Stimulated activated CD4-positive, alpha-beta T cell treated with anti-CD3 and anti-CD28 coated beads, TNF-alpha, amount 100 ng/mL, for 1 hour (primary cell): ENCODE measurements at places on chromosomes 1 and 21.

GRCh38 chr1:92424381-92424780 is 62.3 kb downstream of the GFI1 start:
- DNase-seq, result no peak

DNA sequence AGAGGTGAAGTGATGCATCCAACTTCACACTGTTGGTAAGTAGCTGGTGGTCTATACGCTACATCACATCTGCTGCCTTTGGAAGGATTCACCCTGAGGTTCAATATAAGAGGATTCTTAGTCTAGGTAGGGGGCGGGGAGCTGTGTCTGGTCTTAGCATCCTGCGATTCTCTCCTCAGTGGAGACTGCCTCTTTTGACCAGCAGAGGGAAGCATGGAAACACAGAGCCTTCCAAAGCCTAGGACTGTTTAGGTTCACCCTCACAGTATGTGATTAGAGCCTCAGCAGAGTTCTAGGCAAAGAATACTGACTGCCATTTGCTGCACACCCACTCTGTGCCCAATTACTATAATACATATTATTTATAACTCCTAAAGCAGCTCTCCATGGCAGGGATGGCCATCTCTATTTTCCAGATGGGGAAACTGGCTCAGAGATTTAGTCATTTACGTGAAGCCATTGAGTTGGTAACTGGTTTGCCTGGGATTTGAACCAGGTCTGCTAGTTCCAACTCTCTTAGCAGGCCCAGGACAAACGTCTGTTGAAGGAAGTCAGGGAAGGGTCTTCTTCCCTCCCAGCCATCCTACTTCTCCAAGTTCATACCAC is 28.9 kb upstream of the EFCAB14 start:
- DNase-seq, result no peak

GRCh38 chr1:22330092-22330759 is 121.4 kb upstream of the ZBTB40 start:
- DNase-seq, result no peak

DNA sequence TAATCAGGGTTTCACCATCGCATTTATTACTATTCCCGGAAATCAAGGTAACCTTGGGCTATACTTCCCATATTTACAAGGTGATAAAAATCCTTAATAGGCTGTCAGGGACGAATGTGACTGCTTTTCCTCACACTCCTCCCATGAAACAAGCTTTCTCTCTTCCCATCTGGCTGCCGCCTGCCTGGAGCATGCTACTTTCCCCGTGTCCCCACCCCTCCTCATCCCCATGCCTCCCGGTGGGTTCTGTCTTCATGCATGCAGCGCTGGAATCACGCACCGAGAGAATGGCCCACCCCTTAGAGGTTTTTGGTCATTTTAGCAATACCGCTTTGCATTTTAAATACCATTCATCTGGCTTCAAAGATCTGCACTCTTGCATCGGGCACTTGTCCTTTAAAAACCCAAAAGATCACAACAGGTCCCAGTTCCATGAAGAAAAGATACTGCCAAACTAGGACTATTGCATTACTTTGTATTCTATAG is 339.1 kb downstream of the NTNG1 start:
- no peak for DNase-seq

- no peak for DNase-seq
Measured at GRCh38 chr1:183278739-183279591, 92.9 kb downstream of the LAMC2 start.

DNA sequence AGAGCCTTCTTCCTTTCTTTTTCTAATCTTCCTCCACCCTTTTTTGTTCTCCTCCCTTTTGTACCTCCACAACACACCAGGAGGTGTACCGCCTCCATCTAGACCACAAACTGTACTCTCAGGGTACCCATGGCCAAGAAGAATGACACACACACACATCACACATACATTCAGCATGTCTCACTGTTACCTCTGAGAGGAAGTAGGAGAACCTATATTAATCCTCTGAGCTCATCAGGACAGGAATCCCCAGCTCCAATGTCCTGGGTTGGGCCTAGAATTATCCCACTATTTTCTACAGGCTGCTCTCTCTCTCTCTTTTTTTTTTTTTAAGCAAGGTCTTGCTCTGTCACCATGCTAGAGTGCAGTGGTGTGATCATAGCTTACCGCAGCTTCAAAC is 36.7 kb downstream of the ATP2B4 start:
- DNase-seq, result no peak

DNA sequence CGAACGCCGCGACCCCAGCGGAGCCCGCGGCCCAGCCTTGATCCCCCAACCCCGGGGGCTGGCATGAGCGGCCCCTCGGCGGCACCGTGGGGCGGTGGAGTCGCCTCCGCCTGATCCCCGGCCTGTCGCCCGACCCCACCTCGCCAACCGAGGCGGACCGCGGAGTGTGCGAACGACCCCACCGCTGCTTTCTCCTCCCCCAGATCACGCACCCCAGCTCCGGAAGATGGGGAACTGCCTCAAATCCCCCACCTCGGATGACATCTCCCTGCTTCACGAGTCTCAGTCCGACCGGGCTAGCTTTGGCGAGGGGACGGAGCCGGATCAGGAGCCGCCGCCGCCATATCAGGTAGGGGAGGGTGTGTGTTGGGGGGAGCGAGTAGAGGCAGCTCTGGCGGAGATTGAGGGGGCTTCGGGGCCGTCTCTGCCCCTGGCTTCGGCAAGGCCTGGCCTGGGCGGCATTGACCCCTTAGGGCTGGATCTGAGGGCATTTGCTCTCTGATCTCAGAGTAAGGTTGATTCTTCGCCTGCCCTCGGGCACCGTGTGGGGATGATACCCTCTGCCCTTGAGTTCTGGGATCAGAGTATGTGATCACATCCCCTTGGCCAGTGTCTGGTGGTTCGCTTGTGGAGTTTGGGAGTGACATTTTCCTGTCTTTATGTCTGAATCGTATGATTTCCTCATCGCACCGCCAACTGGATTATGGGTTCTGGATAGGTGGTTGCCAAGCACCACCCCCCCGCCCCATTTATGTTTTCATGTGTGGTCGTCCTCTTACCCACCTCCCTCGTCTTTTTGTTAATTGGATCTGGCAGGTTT is 668 bp downstream of the RNF11 start:
- DNase-seq, result no peak

- DNase-seq, result no peak
Measured at GRCh38 chr21:30207252-30207579, 8.7 kb downstream of the CLDN8 start.

- DNase-seq, result no peak
Measured at GRCh38 chr1:164670026-164670425, 111.0 kb downstream of the PBX1 start.

GRCh38 chr1:230429067-230429735 is 3.1 kb upstream of the PGBD5 start:
- DNase-seq, result no peak

GRCh38 chr1:8825985-8826481 is 8.6 kb upstream of the RERE start:
- no peak for DNase-seq

DNA sequence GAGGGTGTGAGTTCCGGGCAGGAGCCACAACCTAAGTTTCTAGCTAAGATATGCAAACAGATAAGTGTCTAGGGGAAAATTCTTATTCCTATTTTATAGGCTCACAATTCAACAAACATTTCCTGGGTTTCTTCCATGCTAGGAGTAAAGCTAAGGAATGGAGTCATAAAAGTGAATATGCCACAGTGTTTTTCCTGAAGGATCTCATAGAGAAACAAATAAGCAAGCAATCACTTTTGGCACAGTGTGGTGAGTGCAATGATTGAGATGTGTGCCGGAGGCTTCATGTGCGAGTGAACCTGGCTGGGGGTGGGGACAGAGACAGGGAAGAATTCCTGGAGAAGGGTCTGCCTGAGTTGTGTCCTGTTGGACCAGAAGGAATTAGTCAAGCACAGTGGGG is 147.4 kb downstream of the TENT5C start:
- DNase-seq, result no peak

DNA sequence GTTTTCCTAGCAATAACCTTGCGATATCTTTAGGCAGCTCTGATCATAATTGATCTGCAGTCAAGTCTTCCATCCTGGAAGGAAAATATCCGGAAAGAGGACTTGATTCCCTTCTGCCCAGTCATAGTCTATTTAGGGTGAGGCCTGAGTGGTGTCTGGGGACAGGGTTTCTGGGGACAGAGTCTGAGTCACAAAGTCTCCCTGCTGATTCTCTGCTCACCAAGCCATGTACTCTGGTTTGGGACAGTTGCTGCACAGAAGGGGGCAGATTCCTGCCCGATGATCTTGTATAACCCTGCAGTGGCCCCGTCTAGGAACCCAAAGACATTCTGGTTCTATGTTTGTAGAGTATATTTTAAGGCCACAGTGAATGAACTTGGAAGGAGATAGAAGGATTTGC is 178.8 kb downstream of the KCNJ6 start:
- no peak for DNase-seq

DNA sequence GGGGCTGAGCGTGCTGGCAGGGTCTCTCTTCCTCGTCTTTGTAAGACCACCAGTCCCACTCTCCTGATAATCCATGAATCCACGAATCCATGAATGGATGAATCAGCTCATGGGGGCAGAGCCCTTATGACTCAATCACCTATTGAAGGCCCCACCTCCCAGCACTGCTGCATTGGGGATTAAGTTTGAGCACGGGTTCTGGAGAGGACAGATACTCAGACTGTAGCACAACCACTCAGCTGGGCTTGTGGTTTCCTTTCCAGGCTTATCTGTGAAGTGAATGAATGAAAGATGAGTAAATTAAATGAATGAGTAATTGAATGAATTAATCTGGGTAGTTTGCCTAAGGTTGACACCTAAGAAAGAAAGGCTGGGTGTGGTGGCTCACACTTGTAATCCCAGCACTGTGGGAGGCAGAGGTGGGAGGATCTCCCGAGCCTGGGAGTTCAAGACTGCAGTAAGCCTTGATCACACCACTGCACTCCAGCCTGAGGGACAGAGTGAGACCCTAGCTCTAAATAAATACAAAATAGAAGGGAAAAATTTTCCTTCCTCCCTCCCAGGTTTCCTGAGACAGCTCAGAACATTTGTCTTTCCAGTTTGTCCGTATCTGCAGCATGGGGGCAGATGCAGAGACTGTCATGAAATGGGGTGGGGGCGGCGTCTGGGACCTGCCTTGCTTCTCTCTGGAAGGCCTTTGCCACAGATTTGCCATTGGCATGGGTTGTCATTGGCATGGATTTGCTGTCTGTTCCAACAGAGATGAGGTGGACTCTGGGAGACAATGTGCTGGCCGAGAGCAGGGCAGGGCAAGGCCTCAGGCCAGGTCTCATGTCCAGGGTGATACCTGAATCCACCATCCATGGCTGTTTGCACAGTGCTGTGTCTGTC is 187.7 kb upstream of the C1orf174 start:
- DNase-seq, result no peak

DNA sequence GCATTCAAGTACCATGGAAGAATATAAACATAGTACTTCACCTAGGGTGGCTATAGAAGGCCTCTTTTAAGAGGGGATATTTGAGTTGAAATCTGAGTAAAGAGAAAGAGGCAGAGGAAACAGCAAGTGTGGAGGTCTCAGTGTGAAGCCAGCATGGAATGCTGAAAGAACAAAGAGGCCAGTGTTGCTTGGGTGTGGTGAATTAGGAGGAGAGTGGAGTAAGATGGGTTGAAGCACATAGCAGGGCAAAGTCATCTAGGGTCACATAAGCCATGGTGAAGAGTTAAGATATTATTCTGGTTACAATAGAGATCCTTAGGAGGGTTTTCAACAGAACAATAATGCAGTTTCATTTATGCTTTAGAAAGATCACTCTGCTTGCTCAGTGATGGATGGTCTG is 37.5 kb downstream of the C1orf141 start:
- no peak for DNase-seq

DNA sequence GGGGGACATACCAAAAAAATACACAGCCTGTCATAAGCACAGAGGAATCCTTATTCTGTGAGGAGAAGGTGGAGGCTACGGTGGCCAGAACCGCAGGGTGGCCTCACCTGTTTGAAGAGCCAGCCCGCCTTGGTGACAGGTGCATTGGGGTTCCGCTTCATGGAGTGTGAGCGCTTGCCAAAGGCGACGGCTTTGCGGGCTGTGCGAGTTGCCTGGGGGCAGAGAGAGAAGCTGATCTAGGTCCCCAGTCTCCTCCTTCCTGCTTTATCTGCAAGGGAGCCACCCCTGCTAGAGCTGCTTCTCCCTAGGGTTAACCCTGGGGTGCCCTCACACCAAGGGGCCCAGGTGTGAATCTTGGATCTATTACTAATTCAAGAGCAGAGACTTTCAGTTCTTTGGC is 54.3 kb upstream of the GOLT1A start:
- no peak for DNase-seq

DNA sequence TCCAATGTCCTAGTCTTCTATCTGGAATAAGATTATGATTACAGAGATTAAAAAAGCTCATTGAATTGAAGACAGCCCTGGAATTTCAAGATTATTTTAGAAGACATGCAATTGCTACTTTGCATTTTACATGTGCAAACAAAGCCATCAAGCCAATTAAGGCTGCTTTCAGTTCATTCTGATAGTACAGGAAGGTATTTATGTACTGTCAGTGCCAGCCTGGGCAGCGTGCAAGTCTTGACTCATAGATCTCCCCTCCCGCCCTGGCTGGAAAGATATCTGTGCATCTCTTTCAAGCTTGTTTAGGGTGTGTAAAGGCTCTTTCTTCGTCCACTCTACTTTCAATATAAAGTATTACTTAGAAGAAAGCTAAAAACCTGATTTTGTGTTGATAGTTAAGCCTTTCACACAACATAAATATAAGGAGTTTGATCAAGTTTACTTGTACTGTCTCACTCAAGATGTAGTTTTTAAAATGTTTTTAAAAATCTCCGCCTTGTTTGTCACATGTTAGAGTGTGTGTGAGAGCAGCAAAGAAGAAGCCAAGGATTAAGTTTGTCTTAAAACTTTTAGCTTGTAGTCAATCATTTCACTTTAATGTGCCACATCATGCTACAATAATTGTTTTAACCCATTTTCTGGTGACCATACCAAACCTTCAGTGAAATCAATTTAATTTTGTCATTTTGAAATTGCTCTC is 13.6 kb upstream of the LYPLAL1 start:
- DNase-seq, result no peak

DNA sequence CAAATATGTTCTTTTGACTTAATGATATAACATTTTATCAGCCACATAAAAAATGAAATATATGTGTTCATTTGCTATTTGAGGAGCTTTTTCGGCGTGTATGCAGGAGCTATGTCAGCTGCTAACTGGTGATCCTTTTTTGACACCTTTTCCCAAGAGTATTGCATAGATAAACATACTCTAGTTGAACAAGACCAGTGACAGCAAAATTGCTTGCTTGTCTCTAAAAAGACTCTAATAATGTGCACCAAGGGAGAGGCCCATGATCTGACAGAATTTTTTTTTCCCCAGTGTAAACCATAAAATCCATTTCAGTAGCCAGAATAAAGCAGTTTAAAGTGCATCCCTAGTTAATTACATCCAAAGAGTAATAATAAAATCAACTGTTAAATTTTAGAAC is 103.6 kb upstream of the BARHL2 start:
- no peak for DNase-seq
